NCI-H2081 (cell line): ENCODE measurements at places on chromosomes 1 and 21.

- peak; percentile 73 for DNase-seq
Measured at GRCh38 chr1:8015036-8015808, 10.9 kb downstream of the ERRFI1 start.

DNA sequence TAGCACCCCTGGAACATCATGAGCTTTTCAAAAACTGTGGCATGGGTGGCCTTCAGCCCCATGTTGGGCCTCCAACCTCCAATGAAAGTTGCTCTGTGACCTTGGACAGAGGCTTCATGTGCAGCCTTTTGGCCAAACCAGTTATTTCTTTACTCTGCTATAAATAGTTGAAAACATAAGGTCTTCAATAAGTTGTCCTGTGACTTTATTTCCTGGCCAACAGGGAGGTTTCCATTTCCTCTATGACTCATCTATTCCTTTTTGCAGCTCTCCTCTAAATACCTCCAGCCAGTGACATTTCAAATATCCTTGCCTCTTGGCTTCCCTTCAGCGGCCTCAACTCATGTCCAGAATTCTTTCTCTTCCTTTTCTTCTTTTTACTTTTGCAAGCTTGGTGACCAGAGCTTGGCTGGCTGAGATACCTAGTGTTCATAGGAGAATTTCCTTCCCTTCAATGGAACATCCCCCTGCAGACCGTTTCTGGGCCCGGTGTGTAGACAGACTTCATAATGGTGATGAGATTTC, 22.7 kb upstream of the TRIM67 start:
- DNase-seq, result no peak

DNA sequence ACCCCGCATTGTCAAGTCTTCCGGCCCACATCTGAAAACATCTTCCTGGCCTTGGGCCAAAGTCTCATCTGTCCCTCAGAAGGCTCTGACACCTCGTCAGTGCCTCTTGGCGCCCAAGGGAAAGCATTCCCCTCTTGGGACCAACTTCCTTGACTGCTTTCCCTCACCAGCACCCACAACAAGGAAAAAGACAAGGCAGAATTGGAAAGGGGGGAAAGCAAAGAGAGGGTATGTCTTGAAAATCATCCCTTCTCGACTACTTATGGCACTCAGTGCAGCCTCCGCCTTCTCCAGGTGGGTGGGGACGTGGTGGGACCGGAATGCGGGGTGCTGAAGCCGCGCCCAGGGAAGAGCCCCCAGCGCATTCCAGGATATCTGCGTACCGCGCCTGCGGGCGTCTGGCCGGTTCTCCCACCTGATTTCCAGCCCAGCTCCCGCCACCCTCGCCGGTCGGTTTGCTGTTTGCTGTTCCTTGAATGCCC, 554 bp upstream of the SLC39A1 start:
- peak; percentile 30 for DNase-seq

DNA sequence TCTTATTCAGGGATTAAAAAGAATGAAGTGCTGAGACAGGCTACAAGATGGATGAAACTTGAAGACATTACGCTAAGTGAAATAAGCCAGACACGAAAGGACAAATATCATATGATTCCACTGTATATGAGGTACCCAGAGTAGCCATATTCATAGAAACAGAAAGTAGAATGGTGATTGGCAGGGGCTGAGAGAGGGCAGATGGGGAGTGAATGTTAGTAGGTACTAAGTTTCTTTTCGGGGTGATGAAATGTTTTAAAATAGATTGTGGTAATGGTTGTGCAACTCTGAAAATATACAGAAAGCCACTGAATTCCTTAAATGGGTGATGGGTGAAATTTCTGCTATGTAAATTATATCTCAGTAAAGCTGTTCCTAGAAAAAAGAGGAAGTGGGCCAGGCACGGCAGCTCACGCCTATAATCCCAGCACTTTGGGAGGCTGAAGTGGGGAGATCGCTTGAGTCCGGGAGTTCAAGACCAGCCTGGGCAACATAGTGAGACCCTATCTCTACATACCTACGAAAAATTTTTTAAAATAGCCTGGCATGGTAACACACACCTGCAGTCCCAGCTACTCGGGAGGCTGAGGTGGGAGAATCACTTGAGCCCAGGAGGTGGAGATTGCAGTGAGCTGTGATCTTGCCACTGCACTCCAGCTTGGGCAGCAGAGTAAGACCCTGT, 15.9 kb downstream of the SLC27A3 start:
- no peak for DNase-seq

GRCh38 chr1:3348196-3348865, 106.1 kb upstream of the ARHGEF16 start:
- no peak for DNase-seq

DNA sequence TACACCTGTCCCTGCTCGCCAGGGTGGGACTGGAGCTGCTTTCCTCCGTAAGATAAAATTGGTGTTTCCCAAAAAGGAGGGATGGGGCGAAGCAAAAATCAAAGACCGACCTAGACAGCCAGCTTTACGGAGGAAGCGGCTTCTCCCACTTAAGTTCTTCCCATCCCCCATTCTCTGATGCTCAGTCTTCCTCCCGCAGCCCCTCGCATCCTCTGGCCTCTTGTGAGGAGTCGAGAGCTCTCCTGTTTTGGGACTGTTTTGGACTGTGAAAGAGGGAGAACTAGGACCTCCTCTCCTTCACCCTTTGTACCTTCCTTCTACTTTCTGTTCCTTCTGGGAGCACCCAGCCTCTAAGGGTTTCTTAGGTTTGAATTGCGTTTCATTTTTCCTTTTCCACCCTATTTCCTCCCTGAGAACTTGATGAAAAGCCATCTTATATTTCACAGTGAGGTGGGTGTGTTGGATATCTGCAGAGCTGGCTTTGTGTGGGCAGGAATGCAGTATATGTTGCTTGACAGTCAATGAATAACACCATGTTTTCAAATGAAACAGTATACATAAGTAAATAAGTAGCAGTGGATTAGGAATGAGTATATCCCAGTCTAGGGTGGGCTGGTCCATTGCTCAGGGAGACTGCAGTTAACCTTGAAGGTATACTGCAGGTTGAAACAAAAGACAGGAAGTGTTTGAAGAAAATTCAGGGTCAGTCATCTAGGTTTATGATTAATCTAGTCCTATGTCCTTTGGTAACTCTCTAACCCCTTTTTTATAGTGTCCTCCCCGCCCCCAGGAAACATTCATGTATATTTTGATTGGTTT, 848 bp downstream of the CTTNBP2NL start:
- DNase-seq, result no peak

- peak; percentile 33 for DNase-seq
Measured at GRCh38 chr1:43930168-43930948, 3.2 kb upstream of the ARTN start.

DNA sequence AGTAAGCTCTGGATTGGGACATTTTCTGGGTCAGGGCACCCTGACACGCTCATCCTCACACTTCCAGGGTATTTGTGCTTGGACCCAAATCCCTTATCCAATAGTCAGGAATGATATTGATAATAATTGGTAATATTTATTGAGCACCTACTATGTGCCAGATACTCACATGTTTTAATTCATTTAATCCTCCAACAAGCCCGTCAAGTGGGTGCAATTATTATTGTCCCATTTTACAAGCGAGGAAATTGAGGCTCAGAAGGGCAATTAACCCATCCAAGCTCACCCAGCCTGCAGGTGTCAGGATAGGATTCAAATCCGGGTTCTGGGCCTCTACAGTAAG, 11.4 kb upstream of the PADI3 start:
- DNase-seq, result no peak

DNA sequence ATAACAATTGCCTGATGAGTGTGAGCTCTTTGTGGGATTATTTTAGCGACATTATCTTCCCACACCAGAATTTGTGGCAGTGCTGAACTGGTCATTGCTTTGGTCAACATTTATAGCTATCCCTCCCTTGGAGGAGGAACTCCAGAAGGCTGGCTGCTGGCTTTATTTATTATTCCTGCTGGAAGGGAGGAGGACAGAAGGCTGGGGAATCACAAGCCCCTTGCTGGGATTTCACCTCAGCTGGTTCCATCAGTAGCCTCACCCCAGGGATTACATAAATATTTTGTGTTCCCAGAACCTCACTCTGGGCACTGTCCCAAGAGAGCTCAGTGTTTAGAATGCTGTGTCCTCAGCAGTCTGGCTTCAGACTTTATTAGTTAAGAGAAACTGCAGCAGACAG, 102.8 kb upstream of the C1orf21 start:
- no peak for DNase-seq

GRCh38 chr1:85611856-85612255, 31.3 kb downstream of the CCN1 start:
- DNase-seq, result no peak

DNA sequence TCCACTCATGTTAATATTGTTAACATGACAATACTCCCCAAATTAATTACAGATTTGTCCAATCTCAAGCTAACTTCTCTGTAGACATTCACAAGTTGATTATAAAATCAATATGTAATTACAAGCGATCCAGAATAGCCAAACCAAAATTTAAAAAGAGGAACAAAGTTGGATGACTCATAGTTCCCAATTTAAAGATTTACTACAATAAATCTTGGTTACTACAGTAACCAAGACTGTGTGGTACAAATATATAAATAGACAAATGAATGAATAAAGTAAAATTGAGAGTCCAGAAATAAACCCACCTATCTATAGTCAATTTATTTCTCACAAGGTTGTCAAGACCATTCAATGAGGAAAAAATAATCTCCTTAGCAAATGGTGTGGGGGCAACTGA, 7.1 kb upstream of the KRTAP10-4 start:
- DNase-seq, result no peak

- DNase-seq, result no peak
Measured at GRCh38 chr1:30778979-30779293, 21.4 kb upstream of the LAPTM5 start.

DNA sequence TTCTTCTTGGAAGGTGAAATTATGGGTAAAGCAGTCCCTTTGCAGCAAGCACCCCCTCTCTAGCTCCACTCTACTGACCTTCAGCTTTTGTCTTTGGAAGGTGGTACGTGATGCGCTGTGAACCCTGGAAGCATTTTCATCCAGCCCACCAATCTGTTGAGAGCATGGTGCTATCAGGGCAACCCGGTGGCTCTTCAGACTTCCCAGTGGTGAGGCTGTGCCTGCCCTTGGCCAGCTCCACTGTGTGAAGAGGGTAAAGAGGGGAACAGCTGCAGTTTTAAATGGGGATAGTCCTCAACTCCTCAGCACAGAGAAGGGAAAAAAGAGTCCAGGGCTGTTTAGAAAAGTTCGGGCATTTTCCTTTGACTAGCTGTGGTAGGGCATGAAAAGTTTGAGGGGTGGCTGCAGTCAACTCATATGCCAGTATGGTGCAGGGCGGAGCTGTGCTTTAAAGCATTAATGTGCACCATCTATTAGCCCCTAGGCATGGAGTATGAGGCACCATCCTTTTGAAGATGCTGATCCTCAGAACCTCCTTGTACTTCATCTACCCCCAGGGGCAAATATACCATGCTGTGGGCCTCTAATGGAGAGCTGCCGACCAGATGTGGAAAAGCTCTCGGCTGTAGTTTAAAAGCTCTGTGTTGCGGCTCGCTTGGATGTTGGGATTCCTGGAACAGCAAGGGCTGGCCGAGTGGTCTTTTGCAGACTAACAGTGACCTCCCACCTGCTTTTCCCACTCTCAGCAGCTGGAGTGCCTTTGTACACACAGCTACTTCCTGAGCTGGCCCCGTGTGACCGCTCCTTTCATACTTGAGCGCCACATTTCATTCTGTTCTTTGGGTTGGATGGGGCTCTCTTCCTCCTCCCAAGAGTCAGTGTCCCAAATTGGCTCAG, 123.0 kb downstream of the PEX14 start:
- no peak for DNase-seq

- no peak for DNase-seq
Measured at GRCh38 chr1:38151399-38151798, 104.8 kb upstream of the POU3F1 start.

DNA sequence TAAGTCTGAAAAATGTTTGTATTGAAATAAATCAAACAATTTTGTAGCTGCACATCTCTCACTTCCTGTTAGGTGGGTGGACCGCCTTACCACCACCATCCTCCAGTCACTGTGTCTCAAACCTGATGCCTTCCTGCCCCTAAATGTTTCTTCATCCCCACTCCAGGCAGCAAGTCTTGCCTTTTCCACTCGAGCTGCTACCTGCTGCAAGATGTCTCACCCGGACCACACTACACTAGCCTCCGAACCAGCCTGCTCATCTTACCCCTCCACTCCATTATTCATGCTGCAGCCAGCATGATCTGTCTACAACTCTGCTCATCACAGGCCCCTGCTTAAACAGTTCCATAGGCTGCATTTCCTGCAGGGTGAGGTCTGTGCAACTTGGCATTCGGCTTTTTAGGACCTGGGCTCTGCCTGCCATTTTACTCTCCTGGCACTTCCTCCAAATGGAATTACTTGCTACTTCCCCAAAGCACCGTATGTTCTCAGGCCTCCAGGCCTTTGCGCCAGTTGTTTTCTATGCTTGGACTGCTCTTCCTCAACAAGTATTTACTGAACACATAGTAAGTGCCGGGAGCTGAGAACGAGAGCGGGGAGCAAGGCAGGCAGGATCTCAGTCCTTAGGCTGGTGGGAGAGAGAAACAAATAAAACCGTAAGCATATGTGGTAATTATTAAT, 5.2 kb upstream of the SF3A3 start:
- DNase-seq, result no peak

GRCh38 chr21:39463308-39463707, 11.5 kb downstream of the SH3BGR start:
- no peak for DNase-seq

GRCh38 chr1:232597721-232598120, 32.2 kb downstream of the SIPA1L2 start:
- DNase-seq, result no peak

DNA sequence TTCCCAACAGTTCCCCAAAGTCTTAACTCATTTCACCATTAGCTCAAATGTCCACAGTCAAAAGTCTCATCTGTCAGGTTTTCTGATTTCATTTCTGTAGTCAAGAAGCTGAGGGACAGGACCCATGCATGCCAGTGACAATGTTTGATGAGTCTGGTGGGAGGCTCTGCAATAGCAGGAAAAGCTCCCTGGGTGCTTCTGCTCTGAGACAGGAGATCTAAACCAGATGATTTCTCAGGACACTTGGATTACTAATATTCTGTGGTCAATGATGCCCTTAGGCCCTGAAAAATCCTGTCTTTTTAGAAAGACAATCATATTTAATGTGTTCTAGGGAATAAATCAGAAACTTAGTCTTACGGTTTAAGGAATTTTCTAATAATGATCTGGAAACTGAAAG, 56.4 kb downstream of the PCBP3 start:
- DNase-seq, result no peak
